ENCODE measurements at places on chromosomes 5 and 9.

DNA sequence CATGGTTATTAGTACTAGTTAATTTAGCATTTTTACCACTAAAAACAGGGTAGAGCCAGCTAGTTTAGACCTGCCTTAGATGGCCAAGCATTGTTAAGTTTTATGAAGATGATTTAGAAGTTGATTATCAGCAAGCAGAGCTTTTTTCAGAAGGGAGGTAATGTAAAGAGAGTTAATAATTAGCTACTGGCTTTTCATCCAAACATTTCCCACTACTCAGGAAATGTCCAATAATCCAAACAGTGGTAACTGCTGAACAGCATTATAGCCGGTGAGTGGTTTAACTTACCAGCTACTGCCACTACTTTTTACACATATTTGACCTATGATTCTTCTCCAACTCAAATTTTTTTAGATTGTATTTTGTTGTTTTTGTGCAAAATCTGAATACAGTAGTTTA, 1.7 kb downstream of the ITGA1 start:
- DNase-seq, result no peak

DNA sequence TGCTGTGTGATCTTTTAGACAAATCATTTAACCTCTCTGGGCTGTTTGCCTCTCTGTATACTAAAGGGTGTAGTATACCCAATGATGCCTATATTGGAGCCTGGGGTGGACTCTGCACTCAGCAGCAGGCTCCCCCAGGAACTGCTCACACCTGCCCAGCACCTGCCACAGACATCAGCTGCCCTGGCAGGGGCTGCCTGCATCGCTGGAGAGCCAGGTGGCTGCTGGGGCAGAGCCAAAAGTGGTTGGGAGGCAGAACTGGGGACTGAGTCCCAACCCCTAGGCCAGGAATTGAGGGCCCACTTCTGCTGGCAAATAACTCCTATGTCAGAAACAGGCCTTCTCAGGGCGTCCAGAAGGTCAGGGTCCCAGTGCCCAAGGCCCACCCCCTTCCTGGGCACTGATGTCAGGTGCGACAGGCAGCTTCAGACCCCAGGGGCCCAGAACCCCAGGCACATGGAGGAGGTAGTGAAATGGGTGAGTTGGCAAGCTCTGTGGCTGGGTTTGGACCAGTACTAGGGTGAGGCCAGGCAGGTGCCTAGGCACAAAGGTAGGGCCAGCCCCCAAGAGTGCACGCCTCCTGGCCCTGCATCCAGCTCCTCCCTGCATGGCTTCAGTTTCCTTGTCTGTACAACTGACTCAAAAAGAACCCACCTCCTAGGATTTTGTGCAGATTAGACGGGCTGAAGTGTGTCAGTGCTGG, 5.8 kb downstream of the UNC5A start:
- DNase-seq, result no peak

GRCh38 chr5:126104341-126104740, 318.9 kb upstream of the GRAMD2B start:
- no peak for DNase-seq

GRCh38 chr9:79742110-79742721, 170.5 kb downstream of the TLE4 start:
- DNase-seq, result no peak

GRCh38 chr5:133790898-133791297, 177.5 kb downstream of the C5orf15 start:
- DNase-seq, result no peak

DNA sequence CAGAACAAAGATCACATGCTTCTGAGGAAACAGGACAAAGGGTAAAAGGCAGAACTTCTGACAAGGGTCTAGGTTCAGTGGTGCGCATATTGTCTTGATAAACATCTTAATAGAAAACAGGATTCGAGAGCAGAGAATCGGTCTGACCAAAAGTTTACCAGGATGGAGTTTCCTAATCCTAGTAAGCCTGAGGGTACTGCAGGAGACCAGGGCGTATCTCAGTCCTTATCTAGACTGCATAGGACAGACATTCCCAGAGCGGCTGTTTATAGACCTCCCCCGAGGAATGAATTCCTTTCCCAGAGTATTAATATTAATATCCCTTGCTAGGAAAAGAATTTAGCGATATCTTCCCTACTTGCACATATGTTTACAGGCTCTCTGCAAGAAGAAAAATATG, 32.4 kb upstream of the TNFSF8 start:
- DNase-seq, result no peak

GRCh38 chr9:98380065-98380681, 124.7 kb upstream of the TBC1D2 start:
- no peak for DNase-seq

DNA sequence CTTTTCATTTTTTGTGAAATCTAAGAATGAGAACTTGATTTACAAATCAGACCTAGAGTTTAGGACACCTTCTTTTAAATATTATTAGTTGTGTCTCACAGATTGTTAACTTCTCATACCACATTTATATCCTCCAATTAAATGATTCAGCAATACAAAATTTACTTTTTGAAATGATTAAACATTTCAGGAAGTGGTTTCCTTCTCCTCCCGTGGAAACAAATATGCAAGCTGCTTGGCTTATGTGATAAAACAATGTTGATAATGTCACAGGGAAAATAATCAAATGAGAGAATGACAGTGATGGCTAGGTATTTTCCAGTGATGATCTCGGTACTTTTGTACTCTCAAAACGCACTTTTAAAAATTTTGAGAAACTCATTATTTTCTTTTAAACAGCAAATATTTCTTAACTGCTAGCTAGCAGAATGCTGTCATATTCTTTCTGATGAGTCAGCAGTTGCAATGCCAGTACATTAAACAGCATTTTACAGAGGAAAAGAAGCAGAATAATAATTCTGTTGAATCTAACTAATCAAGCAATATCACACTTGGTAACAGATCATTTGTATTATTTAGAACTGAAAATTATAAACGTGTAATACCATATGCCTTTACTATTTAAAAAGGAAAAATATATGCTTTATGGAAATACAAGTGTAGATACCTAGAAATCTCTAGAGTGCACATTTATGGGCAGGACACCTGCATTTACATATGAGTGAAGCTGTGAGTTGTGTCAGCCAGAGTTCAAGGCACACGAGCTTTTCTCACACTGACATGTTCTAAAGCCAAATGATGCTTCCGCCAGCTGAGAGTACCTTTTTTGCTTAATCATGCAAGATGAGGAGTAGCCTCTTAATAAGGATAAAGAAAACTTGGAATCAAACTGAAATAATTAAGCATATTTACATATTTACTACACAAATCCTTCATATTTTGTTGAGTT, 53.6 kb upstream of the CDH18 start:
- DNase-seq, result peak; percentile 13

GRCh38 chr9:120868339-120868675, 8.7 kb downstream of the PHF19 start:
- DNase-seq, result peak; percentile 68

DNA sequence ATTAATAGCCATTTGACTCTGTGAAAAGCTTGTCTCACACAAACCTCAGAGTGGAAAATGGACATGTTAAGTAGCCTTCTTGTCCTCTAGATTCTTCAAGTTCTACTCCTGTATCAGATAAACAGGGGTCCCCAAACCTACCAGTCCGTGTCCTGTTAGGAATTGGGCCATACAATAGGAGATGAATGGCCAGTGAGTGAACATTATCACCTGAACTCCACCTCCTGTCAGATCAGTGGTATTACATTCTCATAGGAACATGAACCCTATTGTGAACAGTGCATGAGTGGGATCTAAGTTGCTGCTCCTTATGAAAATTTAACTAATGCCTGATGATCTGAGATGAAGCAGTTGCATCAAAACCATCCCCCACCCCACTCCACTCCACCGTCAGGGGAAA, 136.3 kb downstream of the TMEM232 start:
- DNase-seq, result peak; percentile 24

DNA sequence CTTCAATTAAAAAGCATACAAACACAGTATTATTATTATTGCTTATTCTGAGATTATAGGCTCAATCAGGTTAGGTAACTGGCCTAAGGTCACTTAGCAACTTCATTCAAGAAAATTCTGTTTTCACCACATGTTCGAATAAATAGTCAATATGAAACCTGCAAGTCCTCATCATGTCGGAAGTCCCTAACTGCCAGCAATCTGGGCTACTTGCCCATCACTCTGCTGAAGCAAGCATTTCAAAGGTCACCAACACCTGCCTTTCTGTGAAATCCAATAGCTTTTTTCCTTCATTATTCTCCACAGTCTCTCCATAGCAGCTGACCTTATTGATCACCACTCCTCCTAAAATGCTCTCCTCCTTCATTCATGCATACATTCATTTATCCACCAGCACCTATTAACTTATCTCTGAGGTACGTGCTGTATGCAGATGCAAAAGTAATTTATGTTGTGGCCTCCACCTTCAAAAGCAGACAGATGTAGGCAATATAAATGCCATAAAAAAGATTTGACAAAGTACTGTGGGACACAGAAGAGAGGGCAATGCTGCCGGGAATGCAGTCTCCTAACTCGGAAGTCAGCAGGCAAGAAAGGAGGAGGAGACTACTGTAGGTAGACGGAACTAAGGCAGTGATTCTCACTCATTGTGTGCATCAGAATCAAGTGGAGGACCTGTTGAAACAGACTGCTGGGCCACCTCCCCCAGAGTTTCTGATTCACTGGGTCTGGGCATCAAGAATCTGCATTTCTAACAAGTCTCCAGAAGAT, 310.9 kb downstream of the BNC2 start:
- DNase-seq, result no peak

DNA sequence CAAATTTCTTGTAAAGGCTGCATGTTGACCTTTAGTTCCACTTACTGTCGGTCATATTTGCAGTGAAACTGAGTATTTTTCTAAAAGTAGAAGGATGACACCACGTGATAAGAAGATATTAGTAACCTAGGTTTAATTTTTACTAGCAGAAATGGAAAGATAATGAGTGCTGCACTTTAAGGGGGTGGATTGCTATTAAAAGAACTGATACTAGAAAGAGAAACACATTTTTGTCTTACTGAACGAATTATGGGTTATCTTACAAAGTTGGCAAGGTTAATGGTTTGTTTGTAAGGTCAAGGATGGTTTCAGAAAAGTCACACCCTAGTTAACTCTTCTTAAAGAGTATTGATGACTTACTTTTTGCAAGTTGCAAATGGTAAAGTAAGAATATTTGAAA, 2.4 kb downstream of the MACIR start:
- DNase-seq, result no peak

- no peak for DNase-seq
Measured at GRCh38 chr5:98110791-98111190, 662.7 kb upstream of the RGMB start.

DNA sequence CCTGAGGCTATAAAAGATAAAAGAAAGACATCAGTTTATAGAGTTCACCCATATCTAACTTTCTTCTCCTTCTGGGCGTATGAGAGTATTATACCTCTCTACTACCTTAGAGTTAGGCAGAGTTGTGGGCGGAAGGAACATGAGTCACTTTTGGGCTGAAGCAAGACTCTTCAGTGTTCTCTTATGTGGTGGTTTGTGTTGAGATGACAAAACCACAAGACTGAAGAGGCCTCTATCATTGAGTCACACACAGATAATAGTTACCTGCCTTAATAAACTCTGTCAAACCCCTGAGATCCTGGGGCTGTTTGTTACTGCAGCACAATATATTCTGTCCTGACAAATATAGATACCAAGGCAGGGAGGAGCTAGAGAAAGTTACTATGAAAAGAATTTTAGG, 184.2 kb downstream of the EFNA5 start:
- DNase-seq, result peak; percentile 68

DNA sequence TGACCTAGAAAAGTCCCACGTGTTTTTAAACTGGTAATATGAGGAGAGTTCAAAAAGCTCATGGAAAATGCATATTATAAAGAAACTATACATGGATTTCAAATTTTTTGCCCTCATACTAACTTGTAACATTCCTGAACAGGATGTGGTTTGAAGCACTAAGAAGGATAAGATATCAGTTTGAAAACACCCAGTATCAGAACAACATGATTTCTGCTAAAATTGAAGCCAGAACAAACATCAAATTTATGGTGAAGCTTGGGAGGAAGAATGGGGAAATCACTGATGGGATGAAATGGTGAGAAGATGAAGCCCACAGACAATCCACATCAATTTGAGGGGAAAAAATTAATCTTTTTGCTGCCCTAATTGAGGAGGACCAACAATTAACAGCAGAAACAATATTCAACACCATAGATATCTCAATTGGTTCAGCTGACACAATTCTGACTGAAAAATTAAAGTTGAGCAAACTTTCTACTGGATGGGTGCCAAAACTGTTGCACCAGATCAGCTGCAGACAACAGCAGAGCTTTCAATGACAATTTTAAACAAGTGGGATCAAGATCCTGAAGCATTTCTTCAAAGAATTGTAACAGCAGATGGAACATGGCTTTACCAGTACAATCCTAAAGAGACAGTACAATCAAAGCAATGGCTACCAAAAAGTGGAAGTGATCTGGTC, 113.2 kb upstream of the SNX2 start:
- DNase-seq, result peak; percentile 19

GRCh38 chr9:21744841-21745240, 57.6 kb upstream of the MTAP start:
- DNase-seq, result peak; percentile 9

DNA sequence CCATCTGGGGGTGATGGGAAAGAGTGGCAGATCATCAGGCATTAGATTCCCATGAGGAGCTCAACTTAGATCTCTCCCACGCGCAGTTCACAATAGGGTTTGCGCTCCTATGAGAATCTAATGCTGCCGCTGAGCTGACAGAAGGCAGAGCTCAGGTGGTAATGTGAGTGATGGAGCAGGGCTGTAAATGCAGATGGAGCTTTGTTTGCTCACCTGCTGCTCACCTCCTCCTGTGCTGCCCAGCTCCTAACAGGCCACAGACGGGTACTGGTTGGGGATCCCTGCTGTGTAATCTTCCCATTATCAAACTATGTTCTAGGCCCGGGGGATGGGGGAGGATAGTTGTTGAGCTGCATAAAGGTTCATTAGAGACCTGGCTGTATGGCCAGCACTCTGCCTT, 58.4 kb downstream of the UGCG start:
- DNase-seq, result no peak

- no peak for DNase-seq
Measured at GRCh38 chr9:14345354-14346230, 31.7 kb upstream of the NFIB start.

DNA sequence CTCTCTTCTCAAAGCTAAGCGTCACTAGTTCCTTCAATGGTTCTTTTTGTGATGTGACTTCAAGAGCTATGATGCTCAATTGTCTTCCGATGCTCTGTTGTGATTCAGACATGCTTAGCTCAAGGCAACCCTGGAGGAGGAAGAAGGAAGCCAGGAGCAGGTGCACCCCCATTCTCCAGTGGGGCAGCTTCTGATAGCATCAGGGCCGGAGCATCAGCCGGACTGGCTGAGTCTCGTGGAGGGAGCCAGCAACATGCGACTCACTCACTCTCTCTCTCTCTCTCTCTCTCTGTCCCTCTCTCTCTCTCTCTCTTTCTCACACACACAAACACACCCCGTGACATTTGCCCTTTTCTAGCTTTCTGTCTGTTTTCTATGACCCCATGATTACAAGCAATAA, 140.2 kb downstream of the HSD17B3 start:
- DNase-seq, result no peak

- DNase-seq, result peak; percentile 48
Measured at GRCh38 chr5:83265318-83265717, 188.0 kb downstream of the XRCC4 start.

Data from LHCN-M2 (cell line).